Subcutaneous adipose tissue (tissue), 4 donors: ENCODE measurements at places on chromosomes 1 and 21. TPM values are rescaled to one million over a fixed set of nuclear protein-coding genes. Genes with fewer than 3 reads are reported as not detected.

ELF3 gene
- not detected for total RNA-seq

VCAM1 gene
- total RNA-seq = 8.8 TPM

S100A8 gene
- 13.7 TPM for total RNA-seq

ZNF697 gene
- total RNA-seq = 12.7 TPM

CSF3R gene
- 24.2 TPM for total RNA-seq

CACNA1S gene
- total RNA-seq = not detected

ATP1A2 gene
- 150 TPM for total RNA-seq

SPRR4 gene
- not detected for total RNA-seq

C2CD4D gene
- total RNA-seq = not detected

HSD3B2 gene
- total RNA-seq = not detected

ITLN2 gene
- not detected for total RNA-seq

CHRM3 gene
- 1.8 TPM for total RNA-seq

CD101 gene
- not detected for total RNA-seq

FAM43B gene
- not detected for total RNA-seq

CD247 gene
- 1.3 TPM for total RNA-seq

TIE1 gene
- total RNA-seq = 27.7 TPM

LAMC2 gene
- 2.6 TPM for total RNA-seq

FALEC gene
- total RNA-seq = not detected

F11R gene
- 61.8 TPM for total RNA-seq

GJB3 gene
- total RNA-seq = not detected

COL9A2 gene
- total RNA-seq = 1.8 TPM

GNL2 gene
- total RNA-seq = 35.2 TPM

KRTAP13-2 gene
- not detected for total RNA-seq

FAM151A gene
- not detected for total RNA-seq

HAPLN2 gene
- 1.5 TPM for total RNA-seq

SLAMF1 gene
- 3.2 TPM for total RNA-seq

ATAD3B gene
- total RNA-seq = 5.4 TPM

KCNE2 gene
- total RNA-seq = not detected

OR2T35 gene
- total RNA-seq = not detected

SLC5A9 gene
- not detected for total RNA-seq
